ENCODE measurements at places on chromosomes 12 and 14.

GRCh38 chr12:48956279-48957140 lies 777 bp downstream of the ARF3 start:
- DNase-seq, result no peak

- DNase-seq, result peak; percentile 55
These were observed 31.6 kb upstream of the SGPP1 start for GRCh38 chr14:63759456-63759855.

GRCh38 chr14:100212476-100213333 lies 26.2 kb upstream of the YY1 start:
- no peak for DNase-seq

GRCh38 chr14:60561845-60562746 lies 53.1 kb downstream of the SIX6 start:
- no peak for DNase-seq

DNA sequence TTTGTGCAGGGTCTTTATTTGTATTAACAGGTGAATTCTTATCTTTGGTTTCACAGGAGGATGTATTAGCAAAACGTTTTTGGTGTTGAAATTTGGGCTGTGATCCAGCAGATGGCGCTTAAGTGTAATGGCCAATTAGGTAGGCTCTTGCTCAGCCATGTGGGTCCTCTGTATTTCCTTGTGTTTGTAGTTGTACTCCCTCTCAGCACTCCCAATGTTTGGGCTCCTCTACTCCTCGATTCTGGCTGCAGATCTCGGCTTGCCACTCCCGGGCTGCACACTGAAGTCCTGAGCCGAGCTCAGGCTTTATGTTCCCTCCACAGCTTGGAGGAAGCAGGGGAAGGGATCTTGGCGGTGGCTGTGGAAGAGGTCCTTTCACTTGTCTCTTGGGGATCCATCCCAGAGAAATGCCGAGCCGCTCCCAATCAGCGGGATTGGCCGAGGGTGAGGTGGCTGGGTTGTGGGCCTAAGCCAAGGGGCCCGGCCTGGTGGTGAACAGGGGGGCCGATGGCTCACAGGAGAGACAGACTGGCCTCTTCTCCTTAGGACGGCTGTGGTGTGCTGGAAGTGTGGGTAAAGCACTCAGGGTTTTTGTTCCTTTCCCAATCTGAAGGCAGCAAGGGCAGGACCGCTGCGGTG lies 133.7 kb downstream of the AEBP2 start:
- DNase-seq, result no peak

GRCh38 chr12:132124766-132125425 lies 19.2 kb downstream of the DDX51 start:
- DNase-seq, result no peak

DNA sequence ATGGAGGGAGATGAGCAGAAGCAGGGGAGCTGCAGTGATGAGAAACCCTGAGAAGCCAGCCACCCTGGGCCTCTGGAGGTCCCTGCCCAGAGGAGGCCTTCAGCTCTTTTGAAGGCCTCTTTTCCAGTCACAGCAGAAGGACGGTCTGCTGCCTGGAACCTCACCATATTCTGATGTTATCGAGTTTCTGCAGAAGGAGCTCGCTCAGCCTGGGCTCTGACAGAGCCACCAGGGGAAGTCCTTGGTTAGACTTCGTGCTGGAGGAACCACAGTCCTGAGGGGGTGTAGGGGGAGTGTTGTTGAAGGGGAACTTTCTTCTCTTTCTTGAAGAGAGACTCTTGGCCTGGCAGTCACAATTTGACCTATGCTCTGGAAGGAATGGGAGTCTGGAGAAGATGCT lies 25.1 kb upstream of the BATF start:
- DNase-seq, result no peak

- DNase-seq, result no peak
These were observed 3.0 kb upstream of the GARIN2 start for GRCh38 chr14:67186172-67186768.

- no peak for DNase-seq
These were observed 39.0 kb upstream of the HDAC7 start for GRCh38 chr12:47858511-47859266.

GRCh38 chr12:14364583-14365271 lies 755 bp upstream of the ATF7IP start:
- DNase-seq, result no peak

DNA sequence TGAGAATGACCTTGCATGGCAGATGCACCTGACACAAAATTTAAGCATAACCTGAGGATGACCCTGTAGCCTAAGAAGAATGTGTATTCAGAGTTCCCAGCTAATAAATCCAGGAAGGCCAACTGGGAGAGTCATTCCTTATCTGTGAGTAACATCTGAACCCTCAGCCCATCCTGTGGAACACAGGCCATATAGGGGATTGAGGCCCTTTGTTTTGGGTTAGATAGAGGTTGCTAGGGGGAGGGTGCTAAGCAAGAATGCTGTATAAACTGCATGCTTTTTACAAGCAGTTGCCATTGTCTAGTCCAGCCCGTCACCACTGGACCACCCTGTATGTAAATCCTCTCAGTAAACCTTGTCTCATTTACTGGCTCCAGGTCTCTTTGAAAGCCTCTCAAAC lies 77.0 kb downstream of the BICD1 start:
- DNase-seq, result no peak

DNA sequence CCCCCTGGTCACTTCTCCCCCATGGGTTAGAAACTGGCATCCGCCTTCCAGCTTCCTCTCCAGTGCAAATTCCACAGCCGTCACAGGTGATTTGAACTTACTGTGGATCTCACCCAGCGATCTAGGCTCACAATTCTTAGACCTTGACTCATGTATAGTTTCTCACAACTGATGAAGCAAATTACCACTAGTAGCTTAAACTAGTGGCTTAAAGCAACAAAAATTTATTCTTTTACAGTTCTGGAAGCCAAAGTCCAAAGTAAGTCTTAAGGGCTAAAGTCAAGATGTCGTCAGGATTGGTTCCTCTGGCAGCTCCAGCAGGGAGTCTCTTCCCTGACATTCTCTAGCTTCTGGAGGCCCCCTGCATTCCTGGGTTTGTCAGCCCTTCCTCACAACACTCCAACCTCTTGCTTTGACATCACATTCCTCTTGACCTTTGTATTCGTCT lies 117.4 kb downstream of the KTN1 start:
- no peak for DNase-seq

GRCh38 chr12:93447555-93448290 lies 6.0 kb upstream of the UBE2N start:
- DNase-seq, result peak; percentile 33

GRCh38 chr12:93288626-93289025 lies 89.1 kb upstream of the NUDT4 start:
- DNase-seq, result no peak

- DNase-seq, result no peak
These were observed 45.8 kb downstream of the NEUROD4 start for GRCh38 chr12:55065535-55065934.

DNA sequence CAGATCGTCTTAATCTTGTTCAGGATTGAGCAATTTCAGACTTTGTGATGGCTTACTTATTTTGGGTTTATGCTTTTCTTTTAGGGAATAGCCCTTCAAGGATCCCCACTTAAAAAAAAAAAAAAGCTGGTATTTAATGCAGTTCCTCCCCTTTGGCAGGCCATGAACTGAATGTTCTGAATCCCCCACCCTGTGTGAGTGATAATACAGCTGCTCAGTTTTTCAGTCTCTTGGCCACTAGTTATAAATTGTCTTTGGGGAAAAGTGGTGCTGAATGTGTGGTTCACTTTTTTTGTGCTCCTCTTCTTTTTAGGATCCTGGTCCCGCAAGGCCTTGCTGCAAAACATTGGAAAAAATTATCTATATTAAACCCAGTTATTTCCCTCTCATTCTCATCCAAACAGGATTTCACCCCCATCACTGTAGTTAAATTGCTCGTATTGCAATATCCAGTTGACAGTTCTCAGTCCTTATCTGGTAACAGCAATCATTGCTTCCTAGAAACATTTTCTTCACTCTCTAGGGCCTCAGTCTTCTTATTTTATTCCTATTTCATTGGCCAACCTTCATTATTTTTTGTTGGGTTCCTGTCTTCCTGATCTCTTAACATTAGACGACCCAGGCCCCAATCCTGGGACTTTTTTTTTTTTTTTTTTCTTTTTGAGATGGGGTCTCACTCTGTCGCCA lies 73.1 kb upstream of the PAWR start:
- no peak for DNase-seq

DNA sequence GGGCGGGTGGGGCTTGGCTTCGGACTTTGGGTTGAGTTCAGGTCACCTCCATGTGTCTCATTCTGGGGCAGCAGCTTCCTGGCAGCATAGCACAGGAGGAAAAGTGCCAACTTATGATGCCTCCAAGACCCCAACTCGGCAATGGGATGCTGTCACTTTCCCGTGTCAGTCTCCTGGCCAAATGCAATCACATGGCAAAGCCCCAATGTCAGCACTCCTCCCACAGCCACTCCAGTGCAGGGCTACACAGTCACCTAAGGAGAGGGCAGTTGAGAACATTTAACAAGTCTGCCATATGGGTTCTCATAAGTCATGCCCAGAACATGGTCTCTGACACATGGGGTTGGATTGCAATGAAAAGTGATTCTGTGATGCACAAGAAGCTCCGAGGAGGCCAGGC lies 26.7 kb downstream of the ELK3 start:
- DNase-seq, result no peak

- no peak for DNase-seq
These were observed 92.2 kb upstream of the DAAM1 start for GRCh38 chr14:59096303-59096702.

- no peak for DNase-seq
These were observed 83.4 kb downstream of the PPP2R5E start for GRCh38 chr14:63459738-63460137.

DNA sequence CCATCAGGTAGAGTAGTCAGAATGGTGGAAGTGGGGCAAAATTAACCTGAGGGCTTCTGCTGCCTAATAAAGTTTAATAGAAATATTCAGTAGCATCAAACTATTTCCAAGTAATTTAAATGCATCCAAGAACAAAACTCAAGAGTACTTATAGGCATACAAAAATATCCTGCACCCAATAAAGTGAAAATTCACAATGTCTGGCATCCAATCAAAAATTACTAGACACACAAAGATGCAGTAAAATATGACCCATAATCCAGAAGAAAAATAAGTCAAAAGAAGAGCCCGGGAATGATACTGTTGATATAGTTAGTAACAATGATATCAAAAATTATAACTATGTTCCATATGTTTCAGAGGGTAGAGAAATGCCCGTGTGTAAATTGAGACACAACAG lies 95.3 kb downstream of the TMEM117 start:
- DNase-seq, result no peak

DNA sequence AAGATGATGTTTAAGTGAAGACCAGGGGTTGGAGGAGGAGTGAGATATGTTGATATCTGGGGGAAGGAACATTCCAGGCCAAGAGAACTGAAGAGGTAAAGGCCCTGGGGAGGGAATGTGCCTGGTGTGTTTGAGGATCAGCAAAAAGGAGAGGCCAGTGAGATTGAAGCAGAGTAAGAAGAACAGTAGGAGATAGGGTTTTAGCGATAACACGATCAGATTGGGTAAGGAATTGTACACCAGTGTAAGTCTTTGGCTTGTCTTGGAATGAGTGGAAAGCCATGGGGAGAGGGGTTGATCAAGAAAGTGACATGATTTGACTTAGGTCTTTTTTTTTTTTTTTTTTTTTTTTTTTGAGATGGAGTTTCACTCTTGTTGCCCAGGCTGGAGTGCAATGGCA lies 4.8 kb downstream of the TROAP start:
- no peak for DNase-seq

DNA sequence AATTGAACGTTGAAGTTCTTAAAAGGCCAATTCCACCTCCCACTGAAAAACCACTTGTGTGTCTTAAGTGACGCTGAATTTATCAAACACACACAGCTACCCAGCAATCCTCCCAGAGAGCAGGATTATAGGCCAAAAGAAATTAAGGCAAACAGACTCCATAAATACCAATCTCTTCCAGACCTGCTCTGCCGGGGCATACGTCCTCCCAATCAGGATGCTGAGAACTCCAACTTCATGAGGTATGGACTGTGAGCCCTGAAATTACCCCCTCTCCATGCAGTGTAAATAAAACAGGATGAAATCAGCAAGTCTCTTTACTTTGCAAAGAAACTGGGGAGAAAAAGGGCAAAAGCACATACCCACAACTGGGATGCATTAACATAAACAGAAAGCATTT lies 265.2 kb downstream of the KSR2 start:
- no peak for DNase-seq

GRCh38 chr14:100857923-100858837 lies 32.3 kb downstream of the MEG3 start:
- no peak for DNase-seq

DNA sequence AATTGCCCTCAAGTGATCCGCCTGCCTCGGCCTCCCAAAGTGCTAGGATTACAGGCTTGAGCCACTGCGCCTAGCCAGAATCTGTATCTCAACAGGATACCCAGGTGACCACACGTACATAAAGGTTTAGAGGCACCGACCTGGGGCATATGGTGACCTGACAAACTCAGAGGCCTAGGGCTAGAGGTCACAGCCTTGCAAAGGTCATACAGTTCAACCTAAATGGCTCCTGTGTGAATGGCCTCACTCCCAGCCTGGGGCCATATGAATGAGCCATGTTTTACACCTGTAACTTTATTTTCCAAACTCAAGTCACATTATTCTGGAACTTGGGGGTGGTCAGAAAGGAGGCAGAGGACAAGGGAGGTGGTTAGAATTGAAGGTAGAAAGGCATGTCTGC lies 10.0 kb downstream of the STXBP6 start:
- no peak for DNase-seq

GRCh38 chr12:29425722-29426121 lies 44.8 kb upstream of the ERGIC2 start:
- no peak for DNase-seq

- peak; percentile 51 for DNase-seq
These were observed 1.4 kb upstream of the M6PR start for GRCh38 chr12:8950702-8951478.

DNA sequence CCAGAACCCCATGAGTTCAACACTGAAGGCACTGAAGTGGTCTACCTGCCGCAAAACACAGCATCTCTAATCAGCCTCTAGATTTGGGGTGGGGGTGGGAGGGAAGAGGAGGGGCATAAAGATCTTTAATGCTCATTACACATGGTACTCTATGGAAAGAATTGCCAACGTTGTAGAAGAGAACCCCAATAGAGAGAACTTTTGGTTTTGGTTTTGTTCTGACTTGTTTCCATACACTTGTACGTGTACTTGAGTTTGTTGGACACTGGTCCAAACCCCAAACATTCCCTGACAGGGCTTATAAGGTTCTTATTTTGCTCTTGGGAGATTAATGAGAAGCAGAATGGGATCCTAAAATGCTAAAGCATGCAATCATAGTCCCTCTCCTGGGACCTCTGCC lies 31.0 kb downstream of the GNPTAB start:
- DNase-seq, result no peak

GRCh38 chr12:31407562-31407961 lies 81.6 kb upstream of the SINHCAF start:
- no peak for DNase-seq

DNA sequence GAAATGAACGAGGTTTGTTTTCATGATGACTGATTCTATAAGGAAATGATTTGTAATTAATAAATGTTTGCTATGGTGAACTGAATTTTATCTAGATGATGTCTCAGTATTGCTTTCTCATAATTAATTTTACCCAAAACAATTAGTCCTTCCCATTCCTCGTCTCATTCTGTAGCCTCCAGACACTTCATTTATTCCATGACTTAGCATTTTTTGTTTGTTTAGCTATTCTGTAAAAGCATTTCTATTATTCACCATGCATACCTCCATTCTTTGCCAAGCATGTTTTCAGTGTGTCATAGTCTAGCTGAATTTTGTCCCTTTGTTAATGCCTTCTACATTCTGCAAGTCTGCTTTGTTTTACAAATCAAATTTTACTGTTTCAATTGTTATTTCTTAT lies 137.4 kb upstream of the RPL10L start:
- no peak for DNase-seq

GRCh38 chr14:91115986-91116770 lies 2.3 kb downstream of the DGLUCY start:
- DNase-seq, result no peak

- DNase-seq, result no peak
These were observed 127.7 kb downstream of the DACT1 start for GRCh38 chr14:58765418-58765831.

Measured in CD4-positive, alpha-beta T cell treated with Interleukin-6 at 100 ng/mL for 8 hours (primary cell).